ENCODE measurements at places on chromosomes 13 and 19.

- DNase-seq, result no peak
Measured at GRCh38 chr19:49396738-49397505, 8.9 kb downstream of the KASH5 start.

GRCh38 chr13:30639671-30640070 is 22.0 kb downstream of the USPL1 start:
- no peak for DNase-seq

DNA sequence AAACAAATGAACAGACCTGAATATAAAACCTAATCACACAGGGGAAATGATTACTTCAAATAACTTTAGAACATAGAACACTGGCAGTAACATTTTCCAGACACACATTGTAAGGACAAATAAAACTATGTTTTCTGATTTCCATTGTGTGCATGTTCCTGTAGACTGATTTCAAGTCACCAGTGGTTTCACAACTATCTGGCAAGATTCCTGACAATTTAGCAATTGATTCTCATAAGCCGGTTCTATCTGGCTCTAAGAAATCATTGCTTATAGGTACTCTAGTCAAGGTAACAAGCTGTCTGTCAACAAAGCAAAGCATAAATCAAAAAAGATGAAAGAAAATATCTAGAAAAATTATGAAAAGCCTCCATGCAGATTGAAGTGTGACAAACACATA is 19.6 kb upstream of the PCCA start:
- no peak for DNase-seq

DNA sequence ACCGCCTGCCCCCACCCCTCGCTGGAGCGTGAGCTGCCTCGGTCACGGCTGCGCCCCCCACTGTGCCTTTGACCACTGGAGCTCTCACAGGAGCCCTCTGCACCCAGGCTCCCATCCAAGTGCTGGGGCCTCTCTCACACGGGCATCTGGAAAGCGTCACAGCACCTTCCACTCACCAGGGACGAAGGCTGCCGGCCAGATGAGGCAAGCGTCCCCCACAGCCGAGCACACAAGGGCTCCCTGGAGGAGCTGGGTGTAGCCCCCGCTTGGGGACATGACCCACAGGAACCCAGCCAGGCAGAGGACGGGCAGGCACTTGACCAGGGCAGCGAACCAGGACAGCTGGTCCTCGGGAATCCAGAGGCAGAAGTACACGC is 560 bp downstream of the TMEM86B start:
- no peak for DNase-seq

- peak; percentile 79 for DNase-seq
Measured at GRCh38 chr19:14048443-14049153, 13.3 kb downstream of the PALM3 start.

DNA sequence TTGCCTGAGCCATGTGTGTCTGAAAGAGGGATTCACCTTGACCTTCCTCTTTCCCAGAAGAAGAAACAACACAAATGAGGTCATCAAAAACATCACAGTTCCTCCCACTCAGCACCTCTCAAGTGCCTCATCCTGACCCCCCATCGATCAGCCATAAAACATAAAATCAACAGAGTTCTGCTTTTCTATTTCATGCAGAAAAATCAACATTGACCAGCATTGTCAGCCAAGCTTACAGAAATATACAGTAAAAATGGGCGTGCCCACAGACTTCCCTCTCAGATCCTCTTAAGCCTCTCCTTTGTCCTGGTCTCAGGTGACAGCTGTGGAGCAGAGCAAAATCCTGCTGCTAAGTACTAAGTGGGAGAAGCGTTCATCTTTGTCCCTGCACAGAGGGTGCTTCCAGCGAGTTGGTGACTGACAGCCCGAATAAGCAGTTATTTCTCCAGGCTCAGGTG is 213.3 kb downstream of the OLFM4 start:
- DNase-seq, result no peak

DNA sequence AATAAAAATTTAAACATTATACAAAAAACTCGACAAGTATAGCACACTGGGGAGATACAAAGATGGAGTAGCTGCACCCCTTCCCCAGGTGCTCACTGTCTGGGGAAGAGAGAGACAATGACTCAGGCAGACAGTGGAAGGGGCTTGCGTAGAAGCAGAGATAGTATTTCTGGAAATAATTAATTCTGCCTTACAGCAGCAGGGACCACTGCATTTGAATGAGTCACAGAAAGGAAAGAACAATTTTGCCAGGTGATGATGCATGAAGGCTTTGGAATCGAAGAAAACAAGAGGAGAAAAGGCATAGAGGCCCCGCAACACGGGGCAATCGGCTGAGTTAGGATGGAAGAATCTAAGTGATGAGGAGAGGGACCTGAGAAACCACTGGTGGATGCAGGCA is 447.4 kb downstream of the EFNB2 start:
- no peak for DNase-seq

GRCh38 chr19:7488736-7489353 is at the start of gene PEX11G:
PEX11G (minus strand) TSS chr19:7489035; CDS start chr19:7489010, 25 bp downstream.
- DNase-seq, result peak; percentile 63

- no peak for DNase-seq
Measured at GRCh38 chr13:112586334-112586960, 1.5 kb downstream of the TUBGCP3 start.

DNA sequence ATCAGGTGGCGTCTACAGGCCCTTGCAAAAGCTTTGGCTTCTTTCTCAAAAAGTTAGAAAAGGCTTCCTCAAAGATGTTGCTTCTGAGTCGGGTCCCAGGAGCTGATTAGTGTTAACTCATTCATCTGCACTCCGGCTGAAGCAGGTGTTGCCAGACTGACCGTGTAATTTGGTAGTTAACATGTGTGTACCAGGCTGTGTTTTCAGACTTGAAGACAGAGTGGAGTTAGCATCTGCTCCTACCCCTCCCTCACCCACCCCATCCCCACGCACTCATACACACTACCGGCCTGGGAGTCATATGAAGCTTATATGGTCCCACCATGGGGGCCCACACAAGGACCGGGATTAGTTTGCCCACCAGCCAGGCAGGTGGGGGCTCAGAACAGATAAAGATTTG is 111.5 kb downstream of the DNAJC15 start:
- no peak for DNase-seq

- no peak for DNase-seq
Measured at GRCh38 chr13:43133792-43134191, 110.4 kb downstream of the DNAJC15 start.

- DNase-seq, result no peak
Measured at GRCh38 chr13:35994131-35994966, 136.8 kb downstream of the DCLK1 start.

DNA sequence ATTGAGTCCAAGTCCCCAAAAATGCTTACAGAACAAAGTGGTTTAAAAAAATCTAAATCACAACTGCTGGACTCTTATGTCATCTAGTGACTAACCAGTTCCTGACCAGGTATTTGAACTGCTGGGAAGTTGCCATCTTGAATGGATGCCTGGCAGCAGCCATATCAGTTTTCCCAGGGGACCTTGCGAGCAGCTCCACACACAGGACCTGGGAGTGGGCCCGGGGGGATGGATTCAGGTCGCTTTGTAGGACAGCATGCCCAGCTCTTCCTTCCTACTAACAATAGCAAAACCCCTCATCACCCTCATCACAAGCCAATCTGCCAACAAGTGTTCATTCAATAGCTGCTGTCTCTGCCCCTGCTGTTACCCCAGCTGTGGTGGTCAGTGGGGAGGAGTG is 65.3 kb downstream of the KCTD15 start:
- no peak for DNase-seq

DNA sequence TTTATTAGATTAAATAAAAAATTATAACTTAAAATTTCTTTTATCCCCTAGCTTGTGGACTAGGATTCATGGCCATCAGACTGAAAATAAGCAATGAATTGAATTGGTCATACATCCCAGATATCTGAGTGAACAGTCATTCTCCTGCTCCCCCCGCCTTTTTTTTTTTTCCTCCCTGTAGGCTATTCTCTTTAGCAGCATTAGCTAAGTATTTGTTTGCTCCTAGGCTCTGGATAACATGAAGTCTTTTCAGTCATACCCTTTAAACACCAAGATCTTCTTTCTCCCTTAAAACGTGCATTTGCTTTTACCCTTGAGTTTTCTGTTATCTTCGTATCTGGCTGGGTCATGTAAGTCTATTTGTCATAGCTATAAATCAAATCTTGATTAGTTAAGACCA is 866.7 kb upstream of the SPRY2 start:
- no peak for DNase-seq

- no peak for DNase-seq
Measured at GRCh38 chr13:100899720-100900316, 225.2 kb upstream of the TMTC4 start.

- DNase-seq, result no peak
Measured at GRCh38 chr13:53691417-53691816, 662.8 kb downstream of the OLFM4 start.

- no peak for DNase-seq
Measured at GRCh38 chr13:108426893-108427292, 157.4 kb downstream of the TNFSF13B start.

DNA sequence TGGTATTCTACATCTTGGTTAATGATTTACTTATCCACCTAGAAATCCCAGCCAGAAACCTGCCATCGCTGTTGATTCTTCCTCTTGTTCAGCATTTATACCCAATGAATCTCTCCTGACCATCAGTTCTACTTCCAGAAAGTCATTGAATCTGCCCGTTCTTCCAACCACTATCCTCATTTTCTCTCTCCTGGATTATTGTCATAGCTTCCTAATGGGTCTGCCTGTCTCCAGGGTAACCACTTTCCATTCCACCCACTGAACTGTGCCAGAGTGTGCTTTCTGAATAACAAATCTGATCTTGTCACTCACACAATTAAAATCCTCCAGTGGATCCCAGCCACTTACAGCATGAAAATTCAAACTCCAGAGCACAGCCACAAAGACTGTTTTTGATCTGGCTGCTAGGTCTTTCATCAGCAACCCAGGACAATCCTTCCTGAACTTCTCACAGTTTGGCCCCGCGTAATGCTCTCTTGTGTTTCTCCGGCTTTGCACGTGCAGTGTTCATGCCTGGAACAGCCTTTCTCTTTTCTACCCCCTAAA is 330.6 kb downstream of the SPRY2 start:
- no peak for DNase-seq

DNA sequence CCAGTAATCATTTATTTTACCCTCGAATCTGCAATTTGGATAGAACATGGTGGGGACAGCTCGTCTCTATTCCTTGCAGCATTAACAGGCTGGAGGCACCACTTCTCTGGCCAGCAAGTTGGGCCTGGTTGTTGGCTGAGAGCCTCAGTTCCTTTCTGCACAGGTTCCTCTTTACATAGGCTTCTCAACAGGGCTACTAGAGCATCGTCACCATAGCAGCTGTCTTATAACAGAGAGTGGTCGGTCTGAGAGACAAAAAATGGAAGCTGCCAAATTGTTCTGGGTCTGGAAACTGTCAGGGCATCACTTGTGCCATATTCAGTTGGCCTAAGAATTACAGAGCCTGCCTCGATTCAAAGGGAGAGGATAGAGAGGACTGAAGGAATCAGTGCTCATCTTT is 86.7 kb downstream of the DNAJC15 start:
- DNase-seq, result no peak

DNA sequence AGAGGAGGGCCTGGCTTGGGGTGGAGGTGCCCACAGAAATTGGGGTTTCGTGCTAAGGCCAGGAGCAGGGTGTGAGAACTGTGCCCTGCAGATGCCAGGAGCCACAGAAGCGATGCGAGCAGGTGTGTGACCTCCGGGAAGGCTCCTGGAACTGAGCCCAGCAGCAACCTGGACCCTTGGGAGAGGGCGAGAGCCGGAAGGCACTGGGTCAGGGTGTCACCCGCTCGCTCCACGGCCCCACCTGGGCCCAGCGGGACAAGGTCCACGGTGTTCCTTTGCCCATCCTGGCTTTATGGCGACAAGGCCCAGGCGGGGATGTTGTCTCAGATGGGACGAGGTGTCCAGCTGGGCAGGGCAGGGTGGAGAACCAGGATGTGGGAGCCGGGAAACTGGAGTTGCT is 4.2 kb downstream of the MISP start:
- no peak for DNase-seq

GRCh38 chr19:11813703-11814028 is 407 bp upstream of the ZNF440 start:
- DNase-seq, result no peak

DNA sequence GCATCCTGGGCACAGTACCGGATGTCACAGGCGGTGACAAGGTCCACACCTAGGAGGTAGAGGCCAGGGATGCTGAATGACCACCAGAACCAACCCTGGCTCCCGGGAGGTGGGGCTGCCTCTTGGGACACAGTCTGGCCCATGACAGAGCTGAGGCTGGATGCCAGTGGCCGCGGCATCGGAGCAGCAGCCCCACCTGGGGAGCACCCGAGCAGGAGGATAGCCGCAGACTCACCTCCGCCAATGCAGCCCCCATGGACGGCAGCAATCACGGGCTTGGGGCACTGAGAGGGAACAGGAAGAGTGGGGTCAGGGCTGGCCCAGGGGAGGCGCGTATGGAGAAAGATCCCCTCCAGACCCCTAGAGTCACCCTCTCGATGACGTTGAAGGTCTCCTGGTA is 4.3 kb upstream of the LGALS4 start:
- no peak for DNase-seq

DNA sequence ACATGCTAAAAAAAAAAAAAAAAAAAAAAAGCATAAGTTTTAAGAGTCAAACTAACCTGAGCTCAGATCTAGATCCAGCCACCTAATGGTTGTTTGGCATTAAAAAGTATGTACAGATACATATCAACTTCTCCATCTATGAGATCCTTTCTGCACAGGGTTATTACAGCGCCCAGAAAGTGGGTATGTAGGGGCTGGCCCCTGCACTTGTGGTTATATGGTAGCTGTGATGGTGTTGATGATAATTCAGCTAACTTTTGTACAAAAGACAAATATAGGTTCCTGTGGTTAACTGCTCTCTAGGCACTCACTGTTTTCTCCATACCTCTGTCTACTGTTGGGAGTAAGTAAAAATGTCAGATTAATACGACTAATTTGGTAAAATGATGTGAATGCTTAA is 81.7 kb downstream of the TNFRSF19 start:
- no peak for DNase-seq

GRCh38 chr13:22357132-22357531 is 686.3 kb downstream of the FGF9 start:
- no peak for DNase-seq

- no peak for DNase-seq
Measured at GRCh38 chr19:6011794-6012193, 33.9 kb upstream of the RANBP3 start.

- no peak for DNase-seq
Measured at GRCh38 chr13:40494513-40494912, 171.9 kb downstream of the FOXO1 start.

GRCh38 chr19:5987077-5987818 is 9.3 kb upstream of the RANBP3 start:
- DNase-seq, result peak; percentile 50

DNA sequence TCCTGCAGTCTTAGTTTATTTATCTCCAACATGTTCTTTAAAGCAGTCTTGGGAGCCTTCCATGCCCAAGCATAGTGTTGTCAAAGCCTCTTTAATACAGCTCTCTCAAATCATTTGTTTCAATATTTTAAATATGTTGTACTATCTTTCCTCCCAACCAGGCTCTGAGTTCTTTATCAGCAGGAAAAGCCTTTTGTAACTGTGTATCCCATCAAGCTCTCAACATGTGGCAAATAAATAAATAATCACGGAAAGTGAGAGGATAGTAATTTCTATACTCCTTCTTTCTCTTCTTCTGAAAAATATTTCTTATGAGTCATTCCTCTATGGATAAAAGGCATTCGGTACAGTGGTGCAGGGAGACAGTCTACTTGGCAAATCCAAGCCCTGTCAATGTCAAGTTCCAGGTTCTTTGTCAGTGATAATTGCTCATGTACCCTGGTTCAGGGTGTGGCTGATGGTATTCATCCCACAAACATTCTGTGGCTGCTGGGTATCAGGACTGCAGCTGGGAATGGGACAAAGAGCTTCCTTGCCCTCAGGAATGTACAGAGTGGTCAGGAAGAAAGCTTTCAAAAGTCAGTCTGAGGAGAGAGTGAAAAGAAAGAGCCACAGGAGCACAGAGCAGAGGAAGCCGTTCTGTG is 384.3 kb downstream of the EFNB2 start:
- no peak for DNase-seq
